ENCODE measurements at places on chromosomes 3 and 15.
A peak's percentile ranks its signal among the peaks of the same experiment; 100 is the strongest.

GRCh38 chr3:40753951-40754350 is 229.2 kb downstream of the ZNF621 start:
- DNase-seq: no peak

DNA sequence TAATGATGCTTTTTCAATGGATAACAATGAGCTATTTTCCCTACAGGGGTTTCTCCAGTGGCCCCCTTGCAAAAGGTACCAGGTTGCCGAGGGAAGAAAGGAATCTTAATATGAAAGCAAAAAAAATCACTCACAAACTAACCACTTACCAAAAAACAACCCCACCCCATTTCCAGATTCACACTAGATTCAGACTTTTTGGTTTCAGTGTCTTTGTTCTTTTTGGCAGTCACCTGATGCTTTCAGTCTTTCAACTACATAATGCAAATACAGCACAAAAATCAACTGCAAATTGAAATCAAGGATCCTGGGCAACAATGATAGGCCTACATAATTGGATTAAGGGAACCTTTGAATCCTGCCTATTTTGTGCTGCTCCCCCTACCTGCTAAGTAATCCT is 71.1 kb upstream of the RAP2B start:
- DNase-seq: no peak

GRCh38 chr3:172530566-172530965 is 7.3 kb upstream of the TNFSF10 start:
- DNase-seq: no peak

DNA sequence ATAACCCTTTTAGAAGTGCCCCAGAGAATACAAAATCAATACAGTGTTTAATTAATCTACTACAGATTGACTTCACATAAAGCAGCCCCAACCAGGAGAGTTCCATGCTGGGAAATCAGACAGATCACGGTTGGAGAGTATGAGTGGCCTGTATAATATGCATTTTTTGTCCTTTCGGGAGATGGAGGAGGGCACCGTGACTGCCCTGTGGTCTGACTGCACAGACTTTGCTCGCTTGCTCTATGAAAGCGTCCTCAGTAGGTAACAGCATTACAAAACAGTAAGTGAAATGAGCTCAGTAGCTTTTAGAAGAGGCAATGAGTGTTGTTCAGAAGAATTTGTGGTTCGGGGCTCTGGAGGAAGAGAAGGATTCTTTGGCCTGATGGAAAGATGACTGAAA is 34.2 kb upstream of the SKIL start:
- DNase-seq: no peak

DNA sequence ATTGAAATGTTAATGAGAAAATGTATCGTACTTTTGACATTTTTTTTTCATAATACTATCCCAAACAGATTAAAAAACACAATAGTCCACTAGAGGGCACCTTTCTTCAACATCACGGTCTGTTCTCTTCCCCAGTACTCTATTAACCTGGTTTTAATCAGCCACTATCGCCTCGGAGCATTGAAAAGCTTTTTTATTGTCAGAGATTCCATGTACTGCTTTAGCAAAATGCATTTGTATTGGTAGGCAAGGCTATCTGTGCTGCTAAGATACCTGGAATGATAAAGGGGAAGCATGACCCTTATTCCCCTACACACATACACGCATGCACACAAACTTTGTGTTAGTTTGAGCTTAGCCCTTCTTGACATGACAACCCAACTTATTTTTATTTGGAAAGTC is 160.1 kb upstream of the IL12A start:
- peak; percentile 36 for DNase-seq

DNA sequence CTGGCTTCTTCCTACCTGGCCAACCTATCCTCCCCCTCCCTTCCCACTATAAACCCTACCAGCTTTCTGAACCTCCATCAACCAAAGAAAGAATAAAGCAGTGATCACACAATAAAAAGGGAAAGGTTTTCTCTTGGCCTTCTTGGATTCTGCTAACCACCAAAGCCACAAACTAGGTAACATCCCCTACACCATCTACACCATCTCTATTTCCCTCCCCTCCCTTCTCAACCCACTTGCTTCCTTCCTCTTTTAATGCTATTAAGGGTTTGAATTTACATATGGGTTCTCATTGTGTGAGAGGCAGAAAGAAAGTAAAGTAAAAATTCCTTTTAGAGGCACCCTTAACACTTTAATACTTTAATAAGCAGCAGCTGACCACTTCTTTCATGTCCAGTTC is 25.8 kb upstream of the RSL24D1 start:
- no peak for DNase-seq

- no peak for DNase-seq
Measured at GRCh38 chr3:141307351-141308059, 60.8 kb upstream of the ZBTB38 start.

DNA sequence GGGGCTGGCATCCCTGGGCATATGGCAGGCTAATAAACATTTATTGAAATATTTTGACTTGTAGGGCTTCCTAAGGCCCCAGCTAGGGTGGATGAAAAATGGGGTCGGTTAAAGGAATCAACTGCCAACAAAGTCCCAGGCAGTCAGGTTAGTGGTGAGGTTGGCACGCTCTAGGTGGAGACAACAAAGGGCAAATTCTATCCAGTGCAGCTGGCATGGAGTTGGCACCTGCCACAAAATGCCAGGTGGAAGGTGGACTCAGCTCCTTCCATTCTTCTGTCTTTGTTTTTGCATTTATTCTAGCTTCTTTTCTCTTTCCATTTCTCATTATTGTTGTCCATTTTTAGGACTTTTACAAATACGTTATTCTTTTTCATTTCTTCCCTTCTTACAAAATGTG is 31.0 kb downstream of the LCMT2 start:
- no peak for DNase-seq

- no peak for DNase-seq
Measured at GRCh38 chr15:64642875-64643274, 132.5 kb downstream of the RBPMS2 start.

- no peak for DNase-seq
Measured at GRCh38 chr15:41965441-41966413, 6.6 kb downstream of the EHD4 start.

- no peak for DNase-seq
Measured at GRCh38 chr3:187208159-187208558, 10.9 kb downstream of the RTP1 start.

DNA sequence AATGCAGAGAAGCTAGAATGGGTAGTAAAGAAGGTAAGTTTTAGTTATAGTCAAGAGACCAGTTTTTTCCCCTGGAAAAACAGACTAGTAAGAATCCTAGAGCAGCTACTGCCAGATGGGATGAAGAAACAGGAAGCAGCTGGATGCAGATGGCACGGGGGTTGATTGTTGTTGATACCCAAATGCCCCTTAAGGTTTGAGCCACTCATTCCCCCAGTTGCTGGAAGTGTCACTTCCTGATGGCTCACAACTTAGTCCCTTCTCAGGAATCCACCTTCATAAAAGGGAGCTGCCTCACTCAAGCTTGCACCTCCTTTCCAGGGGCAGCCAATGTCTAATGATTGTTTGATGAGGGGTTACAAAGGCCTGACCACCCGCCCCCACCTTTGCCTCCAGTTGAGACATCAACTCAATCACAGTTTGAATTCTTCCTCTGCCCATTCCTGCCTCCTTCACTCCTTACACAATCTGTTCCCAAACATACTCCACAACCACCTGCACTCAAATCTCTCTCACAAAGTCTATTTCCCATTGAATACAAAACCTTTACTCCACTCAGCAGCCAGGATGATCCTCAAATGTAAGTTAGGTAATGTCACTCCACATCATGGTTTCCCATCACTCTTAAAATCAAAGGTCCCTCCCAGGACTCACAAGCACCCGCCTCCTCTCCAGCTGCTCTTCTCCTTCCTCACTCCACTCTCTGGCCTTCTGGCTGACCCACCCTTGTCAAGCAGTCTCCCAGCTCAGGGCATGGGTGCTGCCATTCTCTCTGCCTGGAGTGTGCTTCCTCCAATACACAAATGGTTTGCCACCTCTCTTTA is 450.1 kb upstream of the THBS1 start:
- DNase-seq: no peak

GRCh38 chr3:195154111-195154791 is 116.7 kb downstream of the XXYLT1 start:
- DNase-seq: peak; percentile 90

DNA sequence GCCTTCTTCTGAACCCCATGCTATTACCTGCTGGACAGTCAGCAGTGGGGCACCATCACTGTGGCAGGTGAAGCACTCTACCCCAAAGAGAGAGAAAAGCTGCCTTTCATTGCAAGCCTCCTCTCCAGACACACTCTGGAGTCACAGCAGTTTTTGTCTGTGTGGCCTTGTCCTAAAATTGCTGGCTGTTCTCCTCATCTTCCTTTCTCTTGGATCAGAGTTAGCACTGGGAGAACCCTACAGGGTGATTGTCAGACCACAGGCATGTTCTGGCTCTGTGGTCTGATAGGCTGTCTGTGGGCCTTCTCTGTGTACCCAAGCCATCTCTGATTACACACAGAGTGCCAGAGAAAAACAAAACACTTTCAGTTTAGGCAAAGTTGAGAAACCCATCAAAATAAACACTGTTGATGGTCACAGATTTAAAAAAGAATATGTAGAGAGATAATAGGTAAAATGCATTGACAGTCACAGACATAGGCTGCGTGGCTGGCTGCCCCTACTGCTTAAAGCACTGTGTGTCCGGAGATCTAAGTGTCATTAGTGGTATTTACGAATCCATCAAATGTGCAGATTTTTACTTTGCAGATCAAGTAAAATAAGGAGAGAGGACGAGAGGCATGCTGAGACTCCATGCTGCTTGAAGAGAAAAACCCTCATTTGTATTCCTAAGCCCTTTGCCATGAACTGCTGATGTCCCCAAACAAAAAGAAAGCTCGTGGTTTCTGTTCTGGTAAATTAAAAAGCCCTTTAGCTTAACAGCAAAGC is 689.9 kb downstream of the TUSC7 start:
- DNase-seq: no peak

- DNase-seq: no peak
Measured at GRCh38 chr3:136836511-136837156, 17.7 kb downstream of the SLC35G2 start.

GRCh38 chr3:189210251-189210770 is 38.5 kb downstream of the TPRG1 start:
- no peak for DNase-seq

- no peak for DNase-seq
Measured at GRCh38 chr3:79067734-79068133, 700.1 kb downstream of the ROBO1 start.

DNA sequence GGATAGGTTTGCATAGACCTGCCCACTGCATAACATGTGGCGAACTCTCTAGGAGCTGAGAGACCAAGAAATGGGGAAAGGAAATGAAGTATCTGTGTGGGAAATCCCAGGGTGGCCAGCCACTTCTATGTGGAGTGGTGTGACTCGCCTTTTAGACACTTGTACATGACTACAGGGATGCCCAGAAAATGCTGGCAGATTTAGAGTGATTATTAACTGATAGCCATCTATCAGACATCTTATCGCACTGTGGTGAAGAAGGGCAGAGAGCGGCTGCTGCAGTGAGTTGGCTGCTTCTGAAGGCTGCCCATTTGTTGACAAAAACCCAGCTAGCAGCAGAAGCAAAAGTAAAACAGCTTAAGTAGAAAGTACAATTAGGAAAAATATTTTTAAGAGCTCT is 18.1 kb upstream of the STAC start:
- DNase-seq: no peak

- no peak for DNase-seq
Measured at GRCh38 chr3:193843474-193844301, 250.7 kb downstream of the OPA1 start.

DNA sequence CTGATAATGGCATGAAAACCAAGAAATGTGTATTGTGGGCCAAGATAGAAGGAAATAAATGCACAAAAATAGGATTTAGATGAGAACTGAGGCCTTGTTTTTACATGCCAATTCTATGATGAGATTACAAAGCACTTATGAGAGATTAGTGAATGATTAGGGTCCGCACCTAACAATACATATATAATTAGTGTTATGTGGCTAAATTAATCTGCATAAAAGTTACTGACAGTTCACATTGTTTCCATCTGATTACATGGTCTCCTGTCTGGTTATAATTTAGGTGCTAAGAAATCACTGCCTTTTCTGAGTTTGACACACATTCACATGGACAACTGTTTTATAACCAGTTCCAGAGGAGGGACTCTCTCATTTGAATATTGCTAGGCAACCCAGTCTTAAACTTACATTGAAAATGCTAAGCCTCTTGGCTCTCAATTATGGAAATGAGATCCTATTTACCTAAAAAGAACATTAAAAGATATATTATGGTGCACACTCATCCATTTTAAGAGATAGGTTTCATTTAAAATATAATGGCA is 117.0 kb upstream of the ARL6 start:
- DNase-seq: no peak

DNA sequence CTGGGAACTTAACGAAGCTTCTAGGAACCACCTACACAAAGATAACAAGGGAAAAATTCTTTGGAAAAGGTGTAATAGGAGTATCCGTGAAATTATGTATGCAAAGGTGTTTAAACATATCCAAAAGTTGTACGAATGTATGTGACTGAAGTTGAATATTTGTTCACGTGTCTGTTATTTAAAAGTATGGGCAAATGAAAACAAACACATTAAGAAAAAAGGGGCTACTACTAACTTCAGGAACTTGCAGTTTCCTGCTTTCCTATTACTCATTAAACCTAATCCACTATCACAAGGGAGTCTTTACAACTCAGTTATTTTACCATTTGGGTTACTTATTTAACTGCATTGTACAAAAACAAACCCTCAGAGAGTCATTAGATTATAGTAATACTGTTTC is 33.9 kb upstream of the GRAMD1C start:
- DNase-seq: no peak

DNA sequence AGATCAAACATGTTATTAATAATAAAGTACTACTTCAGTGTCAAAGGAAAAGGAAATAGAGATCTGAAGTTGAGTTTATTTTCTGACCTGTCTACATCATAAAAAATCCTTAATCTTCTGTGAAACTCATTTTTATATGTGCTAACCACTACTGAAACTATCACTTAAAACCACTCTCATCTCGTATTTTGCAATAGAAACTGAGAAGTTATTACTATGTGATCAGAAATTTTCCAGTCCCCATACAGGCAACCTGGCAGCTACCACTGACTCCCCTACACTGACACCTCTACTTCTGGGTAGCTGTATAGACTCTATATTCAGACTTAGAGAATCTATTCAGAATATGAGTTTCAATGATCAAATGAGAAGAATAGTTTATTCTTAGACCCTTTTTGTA is 8.3 kb downstream of the HDGFL3 start:
- no peak for DNase-seq

- DNase-seq: no peak
Measured at GRCh38 chr3:105503191-105503593, 136.5 kb downstream of the ALCAM start.

GRCh38 chr3:14550651-14551611 is 10.8 kb upstream of the GRIP2 start:
- DNase-seq: no peak

Measured in foreskin melanocyte (primary cell).